ENCODE measurements at places on chromosomes 4 and X.
A peak's percentile ranks its signal among the peaks of the same experiment; 100 is the strongest.

DNA sequence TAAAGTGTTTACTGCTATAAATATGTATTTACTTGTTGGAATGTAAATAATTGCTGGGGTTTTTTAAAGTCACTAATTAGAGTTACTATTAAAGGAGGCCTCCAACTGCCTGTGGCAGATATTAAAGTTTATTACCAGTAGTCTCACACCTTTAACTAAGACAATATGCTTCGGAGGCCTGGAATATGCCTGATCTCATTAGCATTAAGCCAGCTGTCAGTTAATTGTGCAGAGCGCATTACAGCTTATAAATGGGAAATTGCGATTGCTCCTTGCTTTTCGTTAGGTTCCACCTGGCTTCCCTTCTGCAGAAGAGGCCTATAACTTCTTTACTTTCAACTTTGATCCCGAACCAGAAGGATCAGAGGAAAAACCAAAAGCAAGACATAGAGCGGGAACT, 41.3 kb downstream of the CC2D2A start:
- DNase-seq = no peak

DNA sequence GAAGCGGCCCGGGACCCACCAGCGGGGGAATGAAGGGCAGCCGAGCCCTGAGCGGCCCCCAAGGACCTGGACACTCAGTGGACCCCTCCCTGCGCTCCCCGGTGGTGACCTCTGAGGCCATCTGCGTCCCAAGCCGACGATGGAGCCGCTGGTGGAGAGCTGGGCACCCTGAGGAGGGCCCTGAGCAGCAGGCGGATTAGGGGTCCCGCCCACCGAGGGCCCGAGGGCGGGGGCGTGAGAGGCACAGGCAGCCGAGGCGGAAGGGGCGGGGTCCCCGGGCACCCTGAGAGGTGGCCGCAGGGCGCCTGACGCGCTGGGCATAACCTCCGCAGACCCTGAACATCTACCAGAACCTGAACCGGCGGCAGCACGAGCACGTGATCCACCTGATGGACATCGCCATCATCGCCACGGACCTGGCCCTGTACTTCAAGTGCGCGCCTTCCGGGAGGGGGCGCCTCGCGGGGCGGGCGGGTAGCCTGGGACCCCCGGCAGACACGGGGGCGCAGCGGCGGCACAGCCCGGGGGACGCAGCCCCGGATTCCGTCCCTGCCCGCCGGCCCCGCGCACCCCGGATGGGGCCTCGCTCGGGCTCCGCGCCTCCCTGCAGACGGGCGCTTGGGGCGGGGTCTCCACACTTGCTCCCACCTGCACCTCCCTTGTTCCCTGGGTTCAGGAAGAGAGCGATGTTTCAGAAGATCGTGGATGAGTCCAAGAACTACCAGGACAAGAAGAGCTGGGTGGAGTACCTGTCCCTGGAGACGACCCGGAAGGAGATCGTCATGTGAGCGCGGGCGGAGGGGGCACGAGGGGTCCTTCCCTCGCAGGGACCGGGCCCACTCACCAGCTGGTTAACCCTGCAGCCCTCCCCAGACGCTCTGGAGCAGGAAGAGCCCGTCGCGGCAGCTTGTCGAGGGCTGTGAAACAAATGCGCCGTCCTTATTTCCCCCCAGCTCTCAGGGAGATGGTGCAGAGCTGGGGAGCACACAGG, 10.3 kb downstream of the ATP5ME start:
- no peak for DNase-seq

GRCh38 chr4:168647646-168648375, 151.0 kb downstream of the PALLD start:
- DNase-seq = no peak

GRCh38 chr4:141220271-141220670, 424 bp upstream of the ZNF330 start:
- no peak for DNase-seq

- no peak for DNase-seq
These were observed 143.9 kb upstream of the DIPK2B start for GRCh38 chrX:45344594-45344993.

GRCh38 chr4:87918314-87919058, 57.0 kb upstream of the SPP1 start:
- DNase-seq = no peak

GRCh38 chr4:96955691-96956090, 1115.8 kb downstream of the PDHA2 start:
- peak; percentile 40 for DNase-seq

DNA sequence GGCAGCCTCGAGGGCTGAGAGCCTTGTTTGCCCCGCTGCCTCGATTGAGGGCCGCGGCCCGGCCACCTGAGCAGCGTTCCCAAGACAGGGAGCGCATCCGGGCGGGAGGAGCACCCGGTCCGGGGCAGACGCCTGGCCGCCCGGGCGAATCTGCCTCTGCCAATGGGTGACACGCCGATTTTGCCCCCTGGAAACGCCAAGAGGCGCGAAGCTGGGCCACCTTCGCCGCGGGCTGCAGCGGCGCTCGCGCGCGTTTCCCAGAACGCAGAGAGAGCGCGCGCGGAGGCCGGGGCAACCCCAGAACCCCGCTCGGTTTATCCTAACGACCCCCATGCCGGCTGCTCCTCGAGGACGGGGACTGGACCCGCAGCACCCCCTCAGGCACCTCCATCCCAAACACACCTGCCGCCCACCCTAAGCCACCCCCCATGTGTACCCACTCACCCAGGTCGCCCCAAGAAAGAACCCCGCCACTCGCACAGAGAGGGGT, 575 bp downstream of the MAP7D2 start:
- DNase-seq = peak; percentile 21

GRCh38 chr4:93495346-93495745, 333.2 kb upstream of the ATOH1 start:
- DNase-seq = no peak

DNA sequence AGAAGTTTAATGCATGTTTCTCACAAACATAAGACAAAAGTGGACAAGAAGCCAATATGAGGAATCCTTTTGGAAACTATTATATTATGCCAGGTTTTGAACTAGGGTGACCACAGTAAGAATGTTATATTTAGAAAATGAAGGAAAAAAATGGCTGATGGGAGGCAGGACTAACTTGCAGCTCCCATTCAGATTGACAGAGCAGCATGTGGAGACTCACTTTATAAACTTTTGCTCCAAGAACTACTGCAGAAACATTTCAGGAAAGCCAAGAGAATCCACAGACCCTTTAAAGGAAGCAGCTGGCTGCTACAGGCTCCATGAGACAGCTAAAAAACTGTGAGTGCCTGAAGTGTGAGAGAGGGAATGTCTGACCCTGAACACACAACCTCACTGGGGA, 738.6 kb upstream of the GRIA3 start:
- no peak for DNase-seq

GRCh38 chr4:83251447-83251830, 33.2 kb downstream of the COQ2 start:
- DNase-seq = no peak

DNA sequence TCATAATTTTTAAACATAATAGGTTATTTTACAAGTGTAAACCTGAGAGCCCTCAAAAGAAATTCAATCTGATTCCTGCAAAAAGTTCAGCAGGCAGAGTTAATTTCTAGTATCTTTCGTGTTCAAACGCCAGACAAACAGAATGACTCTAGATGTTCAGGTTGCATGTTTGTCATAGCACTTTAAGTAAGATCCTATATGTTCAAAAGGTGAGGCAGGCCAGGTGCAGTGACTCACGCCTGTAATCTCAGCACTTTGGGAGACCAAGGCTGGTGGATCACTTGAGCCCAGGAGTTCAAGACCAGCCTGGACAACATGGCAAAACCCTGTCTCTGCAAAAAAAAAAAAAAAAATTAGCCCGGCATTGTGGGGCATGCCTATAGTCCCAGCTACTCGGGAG, 1.1 kb upstream of the RASSF6 start:
- DNase-seq = no peak

DNA sequence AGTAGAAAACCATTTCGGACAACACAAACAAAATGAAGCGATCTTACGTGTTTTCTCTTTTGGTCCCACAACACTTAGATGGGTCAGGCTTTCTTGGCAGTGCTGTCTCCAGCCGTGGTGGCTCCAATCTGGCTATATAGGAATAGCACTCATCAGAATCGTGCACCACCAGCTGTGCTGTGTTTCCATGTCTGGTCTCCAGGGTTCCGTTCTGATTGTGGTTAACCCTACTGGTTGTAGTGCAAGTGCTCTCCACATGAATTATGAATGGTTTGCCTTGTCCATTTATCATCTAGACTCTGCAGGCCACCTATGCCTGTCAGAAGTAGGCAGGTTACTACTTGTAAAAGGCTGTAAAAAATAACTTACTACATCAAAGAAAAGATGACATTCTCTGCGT, 536.3 kb downstream of the IQCM start:
- DNase-seq = no peak

GRCh38 chrX:133412246-133412645, 3.0 kb downstream of the GPC4 start:
- no peak for DNase-seq

DNA sequence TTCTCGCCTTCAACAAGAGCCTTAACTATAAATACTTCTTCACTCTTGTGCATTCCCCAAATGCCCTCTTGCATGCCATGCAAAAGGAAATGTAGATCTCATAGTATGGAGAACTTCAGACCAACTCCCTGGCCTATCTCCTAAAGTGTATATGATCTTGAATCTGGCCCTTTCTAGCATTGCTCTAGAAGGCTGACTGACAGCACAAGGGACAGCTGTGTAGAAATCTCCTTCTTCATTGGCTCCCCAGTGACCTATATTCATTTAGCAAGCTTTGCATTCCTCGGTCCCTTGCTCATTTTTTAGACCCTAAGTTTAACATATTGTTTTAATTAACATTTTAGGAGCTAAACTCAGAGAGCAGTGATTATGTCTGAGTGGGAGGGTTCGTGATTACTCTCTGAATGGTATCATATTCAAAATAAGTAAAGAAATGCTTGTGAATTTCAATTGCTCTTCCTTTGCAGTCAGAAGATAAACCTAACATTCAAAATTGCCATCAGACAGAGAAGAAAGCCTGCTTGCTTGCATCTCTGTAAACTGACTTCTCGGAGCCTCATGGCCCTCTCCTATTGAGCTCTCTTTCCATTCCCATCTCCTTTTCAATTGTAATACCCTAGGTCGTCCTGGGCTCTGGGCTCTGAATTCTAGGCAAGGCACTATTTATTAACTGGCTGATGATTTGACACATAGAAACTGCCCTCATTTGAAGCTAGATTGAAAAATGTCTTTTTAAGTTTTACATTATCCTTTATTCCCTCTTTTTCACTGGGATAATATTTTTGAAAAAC, 120.3 kb upstream of the PRKG2 start:
- DNase-seq = no peak

DNA sequence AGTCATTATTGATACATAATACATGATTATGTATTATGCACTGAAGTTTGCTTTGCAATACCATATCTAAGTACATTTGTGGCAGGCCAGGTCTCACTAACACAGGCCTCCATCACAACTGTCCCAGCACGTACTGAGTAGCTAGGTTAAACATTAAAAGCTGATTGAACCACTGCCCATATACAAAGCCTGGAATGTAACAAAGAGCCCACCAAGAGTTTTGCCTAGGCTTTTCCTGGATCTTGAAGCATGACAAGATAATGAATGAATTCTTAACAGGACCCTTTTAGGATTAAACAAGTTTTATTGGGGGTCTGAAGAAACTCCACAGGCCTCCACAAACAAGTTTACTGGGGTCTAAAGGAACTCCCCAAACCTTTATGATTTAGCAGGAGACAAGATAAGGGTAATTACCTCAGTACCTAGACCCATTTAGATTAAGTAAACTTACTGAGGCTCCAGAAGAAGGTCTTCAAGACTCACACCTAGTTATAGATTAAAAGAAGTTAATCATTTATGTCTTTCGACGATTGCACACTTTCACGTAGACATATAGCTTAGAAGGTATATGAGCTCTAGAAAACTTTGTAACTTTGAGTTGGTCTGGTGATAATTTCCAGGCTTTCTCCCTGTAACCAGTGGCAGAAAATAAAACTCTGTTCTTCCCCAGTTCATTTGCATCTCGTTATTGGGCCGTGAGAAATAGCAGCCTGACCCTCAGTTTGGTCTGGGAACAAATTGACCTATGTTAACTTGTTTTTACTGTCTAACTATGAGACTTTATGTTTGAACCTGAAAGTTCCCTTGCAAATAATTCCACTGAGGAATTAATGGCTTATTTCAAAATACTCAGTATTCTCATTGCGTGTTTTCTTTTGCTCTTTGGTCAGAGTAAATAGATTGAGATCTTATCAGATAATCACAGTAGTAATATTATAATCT, 84.8 kb downstream of the PHEX start:
- DNase-seq = no peak
